ENCODE measurements at places on chromosomes 1 and 21.

- no peak for DNase-seq
Measured at GRCh38 chr1:97632075-97632474, 288.8 kb downstream of the DPYD start.

DNA sequence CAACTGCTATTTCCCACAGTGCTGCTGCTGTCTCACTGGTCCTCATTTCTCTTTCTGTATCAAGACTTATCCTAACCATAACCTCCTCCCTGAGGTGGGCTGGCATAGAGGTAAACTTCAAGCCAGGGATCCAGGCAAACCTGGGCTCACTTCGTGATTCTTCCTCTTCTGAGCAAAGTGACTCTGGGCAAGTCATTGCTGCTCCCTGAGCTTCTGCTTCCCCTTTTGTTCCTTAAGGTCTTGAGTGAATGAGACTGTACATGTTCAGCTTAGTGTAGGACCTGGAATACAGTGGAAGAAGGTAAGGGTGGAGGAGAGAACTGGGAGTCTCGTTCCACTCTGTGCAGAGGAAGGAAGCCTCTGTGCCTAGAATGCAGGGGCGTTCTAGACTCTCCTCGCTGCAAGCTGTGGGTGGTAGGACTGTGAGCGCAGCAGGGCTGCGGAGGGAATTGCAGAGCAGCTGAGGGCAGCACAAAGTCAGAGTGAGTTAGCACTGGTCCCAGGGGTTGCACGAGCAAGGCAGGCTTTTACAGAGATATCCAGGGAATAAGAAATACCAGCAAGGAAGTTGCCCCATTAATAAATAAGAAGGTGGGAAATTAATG is 11.4 kb upstream of the ERI3 start:
- no peak for DNase-seq

DNA sequence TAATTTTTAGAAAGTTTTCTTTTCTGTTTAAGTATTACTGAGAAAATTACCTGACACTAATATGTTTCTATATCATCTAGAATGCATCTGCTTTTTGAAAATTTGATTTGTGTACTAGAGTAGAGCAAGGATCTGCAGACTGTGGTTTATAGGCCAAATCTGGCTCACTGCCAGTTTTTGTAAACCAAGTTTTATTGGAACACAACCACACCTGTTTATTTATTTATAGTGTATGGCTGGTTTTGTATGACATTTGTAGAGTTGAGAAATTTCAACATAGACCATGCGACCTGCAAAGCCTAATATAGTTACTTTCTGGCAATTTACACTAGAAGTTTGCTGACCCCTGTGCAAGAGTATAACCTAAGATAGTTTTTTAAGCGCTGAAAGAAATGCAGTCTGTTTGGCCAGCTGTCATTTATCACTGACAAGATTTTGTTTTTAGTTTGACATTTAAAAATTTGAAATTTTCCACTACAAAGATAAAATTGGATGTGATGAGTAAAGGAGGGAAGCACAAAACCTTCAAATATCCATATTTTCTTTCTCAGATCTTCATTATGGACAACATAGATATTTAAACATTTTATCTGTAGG is 36.1 kb upstream of the CACYBP start:
- no peak for DNase-seq

DNA sequence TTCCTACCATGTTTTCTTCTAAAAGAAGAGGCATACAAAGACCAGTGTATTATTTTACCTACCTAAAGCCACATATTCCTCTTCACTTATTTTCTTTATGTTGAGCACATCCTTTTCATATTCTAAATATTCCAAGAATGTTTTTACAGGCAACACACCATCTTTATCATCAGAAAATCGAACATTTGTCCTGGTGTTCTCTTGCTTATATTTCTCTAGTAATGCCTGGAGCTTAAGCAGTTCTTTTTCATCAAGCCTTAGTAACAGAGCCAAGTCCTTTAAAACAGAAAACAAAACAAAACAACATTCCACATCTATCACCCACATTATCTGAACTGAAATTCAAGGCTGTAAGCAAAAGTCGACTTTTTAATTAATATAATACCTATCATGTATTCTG is 88.7 kb downstream of the IARS2 start:
- no peak for DNase-seq

DNA sequence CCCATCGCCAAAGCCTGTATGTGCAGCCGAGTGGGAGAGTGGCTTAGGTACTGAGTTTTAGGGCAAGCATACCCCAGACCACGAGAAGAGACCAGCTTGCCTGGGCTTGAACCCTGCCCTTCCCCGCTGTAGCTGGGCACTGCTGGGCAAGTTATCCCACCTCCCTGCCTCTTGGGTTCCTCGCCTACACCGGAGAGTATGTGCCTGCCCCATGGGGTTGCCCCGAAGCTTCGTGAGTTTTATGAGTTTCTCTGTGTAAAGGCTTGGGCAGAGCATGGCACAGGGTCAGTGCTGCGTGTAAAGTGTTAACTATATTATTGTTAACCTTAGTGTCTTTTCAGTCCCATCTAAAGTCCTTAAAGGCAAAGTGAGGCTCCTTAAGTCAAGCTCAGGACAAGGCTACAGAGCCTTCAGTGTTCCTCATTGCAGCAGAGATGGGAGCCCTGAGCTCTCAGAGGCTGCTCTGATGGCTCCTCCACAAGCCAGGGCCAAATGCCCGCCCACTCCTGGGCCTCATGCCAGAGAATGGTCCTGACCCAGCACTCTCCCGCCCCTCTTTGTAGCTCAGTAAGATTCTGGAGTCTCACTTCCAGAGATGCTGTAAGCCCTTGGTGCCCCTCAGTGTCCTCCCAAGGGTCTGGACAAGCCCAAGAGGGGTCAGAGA is 37.0 kb upstream of the KCNA10 start:
- DNase-seq = no peak

DNA sequence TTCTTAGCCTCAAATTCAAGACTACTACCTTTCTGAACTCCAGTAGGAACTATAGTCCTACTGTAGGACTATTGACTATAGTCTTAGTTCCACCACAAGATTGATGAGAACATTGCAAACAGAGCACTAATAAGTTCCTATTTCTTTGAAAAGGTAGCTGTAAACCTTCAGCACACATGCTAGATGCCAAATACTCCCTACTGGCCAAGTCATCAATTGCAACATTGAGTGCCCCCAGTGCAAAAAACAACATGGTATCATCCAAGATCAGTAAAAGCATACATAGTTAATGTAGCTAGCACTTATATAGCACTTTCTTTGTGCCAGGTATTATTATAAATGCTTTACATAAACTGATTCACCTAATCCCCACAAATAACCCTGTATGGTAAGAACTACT is 99.8 kb downstream of the MRPL39 start:
- DNase-seq = no peak

- DNase-seq = no peak
Measured at GRCh38 chr21:34595457-34595856, 19.5 kb downstream of the RCAN1 start.

GRCh38 chr1:78664763-78665162 is 15.1 kb downstream of the IFI44 start:
- no peak for DNase-seq

DNA sequence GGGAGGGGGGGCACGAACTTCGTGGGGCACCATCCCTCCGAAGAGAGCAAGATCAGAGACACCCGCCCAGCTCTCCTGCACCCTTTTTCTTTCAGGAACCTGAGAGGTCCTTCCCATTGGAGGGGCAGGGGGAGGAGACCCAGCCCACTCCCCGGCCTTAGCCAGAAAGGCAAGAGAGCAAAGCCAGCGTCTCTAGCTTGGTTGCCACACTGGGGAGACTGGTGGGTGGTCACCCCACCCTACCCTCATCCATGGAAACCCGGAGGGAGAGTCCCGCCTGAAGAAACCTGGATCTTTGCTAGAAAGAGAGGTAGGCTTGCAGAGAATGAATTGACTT is 246 bp downstream of the ATP2B4 start:
- no peak for DNase-seq

DNA sequence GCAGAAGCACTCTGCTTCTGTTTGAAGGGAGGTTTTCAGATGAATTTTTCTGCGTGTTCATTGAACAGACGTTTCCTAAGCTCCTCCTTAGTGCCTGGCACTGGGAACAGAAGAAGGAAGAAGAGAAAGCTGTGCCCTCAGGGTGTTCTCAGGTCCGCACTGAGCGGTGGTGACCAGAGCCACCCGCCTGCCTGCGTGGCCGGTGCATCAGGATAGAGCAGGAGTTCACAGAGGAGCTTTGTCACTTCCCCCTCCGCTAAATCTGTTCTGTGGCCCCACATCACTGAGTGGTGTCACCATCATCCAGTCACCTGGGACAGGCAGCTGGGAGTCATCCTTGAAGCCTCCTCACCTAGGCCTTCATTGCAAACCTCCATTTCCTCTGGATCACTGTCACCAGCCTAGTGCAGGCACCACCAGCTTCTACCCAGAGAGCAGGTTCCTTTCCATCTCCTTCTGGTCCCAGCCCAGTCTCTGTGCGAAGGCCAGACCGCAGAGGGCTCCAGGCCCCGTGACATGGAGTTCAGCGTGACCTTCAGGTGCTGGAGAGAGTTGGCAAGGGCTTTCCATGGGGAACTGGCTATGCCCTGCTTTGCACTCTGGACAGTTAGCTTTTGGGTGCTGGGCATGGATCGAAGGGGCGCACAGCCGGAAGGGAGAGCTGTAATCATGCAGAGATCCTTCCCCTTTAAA is 21.7 kb downstream of the PARK7 start:
- DNase-seq = no peak

- no peak for DNase-seq
Measured at GRCh38 chr1:106178791-106179190, 877.7 kb upstream of the PRMT6 start.

DNA sequence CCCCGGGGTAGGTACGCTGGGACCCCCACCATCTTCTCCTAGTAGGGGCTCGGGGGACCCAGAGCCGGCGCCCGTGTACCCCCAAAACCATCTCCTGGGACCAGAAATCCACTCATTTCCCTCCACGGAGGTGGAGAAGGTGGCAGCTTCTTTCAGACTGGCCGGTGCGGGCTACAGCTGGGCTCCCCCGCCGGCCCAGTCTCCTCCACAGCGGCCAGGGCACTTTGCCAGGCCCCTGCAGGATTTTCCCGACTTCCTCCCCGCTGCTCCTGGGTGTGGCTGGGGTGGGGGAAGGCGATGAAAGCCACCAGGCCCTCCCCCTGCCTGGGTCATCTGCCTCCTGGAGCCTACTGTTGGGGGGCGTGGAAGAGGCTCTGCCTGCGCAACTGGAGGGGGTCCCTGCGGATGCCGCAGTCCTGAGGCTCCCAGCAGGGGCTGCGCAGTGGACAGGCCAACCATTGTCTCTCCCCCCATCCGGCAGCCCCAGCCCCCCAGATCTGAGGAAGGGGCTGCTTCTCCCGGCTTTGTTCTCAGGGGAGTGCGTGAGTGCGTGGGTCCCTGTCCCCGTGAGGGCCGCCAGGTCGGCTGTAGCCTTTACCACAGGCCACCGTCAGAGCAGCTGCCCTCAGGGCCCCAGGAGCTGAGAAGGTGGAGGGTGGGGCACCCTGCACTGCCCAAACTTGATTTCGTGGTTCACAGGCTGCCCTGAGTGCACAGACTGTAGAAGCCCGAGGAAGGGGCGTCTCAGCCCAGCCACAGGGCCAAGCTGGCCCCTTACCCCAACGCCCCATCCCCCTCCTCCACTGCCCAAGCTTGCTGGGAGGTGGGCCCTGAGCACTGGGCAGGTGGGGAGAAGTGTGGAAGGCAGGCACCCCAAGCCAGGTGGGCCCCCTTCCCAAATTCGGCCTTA is 1.3 kb downstream of the AGRN start:
- DNase-seq = no peak

- DNase-seq = no peak
Measured at GRCh38 chr21:43974791-43975468, 37.2 kb upstream of the TRAPPC10 start.

- DNase-seq = no peak
Measured at GRCh38 chr1:12456979-12457378, 161.0 kb downstream of the DHRS3 start.

DNA sequence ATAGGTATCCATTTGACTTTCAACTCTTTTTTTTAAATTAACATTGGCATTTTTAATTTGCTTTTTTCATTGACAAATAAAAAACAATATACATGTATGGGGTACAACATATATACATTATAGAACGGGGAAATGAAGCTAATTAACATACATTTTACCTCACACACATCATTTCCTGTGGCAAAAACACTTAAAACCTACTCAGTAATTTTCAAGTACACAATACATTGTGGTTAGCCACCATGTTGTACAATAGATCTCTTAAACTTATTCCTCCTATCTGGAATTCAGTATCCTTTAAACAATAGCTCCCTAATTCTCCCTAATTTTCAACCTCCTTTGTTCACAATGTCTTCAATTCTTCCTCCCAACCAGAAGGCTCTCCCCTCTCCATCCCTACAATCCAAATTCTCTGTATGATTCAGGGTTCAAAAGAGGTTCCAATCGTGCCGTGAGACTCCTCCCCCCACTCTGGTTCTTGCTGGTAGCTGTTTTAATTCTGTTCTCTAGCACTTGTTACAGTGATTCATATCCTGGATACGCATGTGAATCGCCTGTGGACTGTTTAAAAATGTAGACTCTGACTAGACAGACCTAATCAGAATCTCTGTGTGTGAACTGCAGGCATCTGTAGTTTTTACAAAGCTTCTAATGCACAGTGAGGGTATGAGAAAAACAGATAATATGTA is 87.6 kb upstream of the DUSP10 start:
- DNase-seq = no peak

- no peak for DNase-seq
Measured at GRCh38 chr1:15937706-15938168, 38.2 kb downstream of the ZBTB17 start.

DNA sequence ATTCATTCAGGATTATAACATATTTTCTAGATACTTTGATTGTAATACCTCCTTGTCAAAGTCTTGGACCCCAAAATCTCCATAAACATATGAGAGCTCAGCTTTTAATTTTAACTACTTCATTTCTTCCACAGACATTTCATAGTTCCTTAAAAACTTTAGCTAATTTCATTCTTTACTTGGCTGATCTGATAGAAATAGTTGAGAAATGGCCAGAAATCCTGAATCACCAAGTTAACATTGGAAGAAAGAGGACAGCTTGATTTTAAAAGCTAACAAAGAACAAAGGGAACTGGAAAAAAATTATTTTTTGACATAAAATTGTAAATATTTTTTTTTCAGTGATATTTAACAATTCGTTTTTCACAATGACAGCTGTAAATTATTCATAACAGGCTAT is 216.5 kb downstream of the NTNG1 start:
- no peak for DNase-seq

GRCh38 chr21:36465478-36465877 is 14.4 kb downstream of the CLDN14 start:
- DNase-seq = no peak

GRCh38 chr1:22326372-22326915 is 125.2 kb upstream of the ZBTB40 start:
- no peak for DNase-seq

- DNase-seq = no peak
Measured at GRCh38 chr21:29316806-29317205, 18.1 kb downstream of the BACH1 start.

DNA sequence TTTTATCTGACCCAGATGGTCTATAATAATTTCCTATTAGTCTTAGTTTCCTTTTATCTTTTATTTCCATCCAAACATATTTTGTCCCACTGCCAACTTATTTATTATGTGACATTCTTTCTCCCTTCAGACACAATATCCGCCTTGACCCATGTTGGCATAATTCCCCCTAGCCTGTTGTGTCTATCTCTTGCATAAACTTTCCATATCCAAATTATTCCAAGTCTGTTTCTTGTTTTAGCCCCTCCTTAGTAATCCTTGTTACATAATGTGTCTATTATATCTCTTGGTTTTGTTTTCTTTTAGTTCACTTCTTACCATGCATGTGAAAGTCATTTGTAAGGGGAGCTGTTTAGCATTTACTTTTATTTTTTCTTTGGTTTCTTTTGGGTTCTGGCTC is 81.6 kb upstream of the CACHD1 start:
- no peak for DNase-seq
